ENCODE measurements at places on chromosomes 7 and 10.

DNA sequence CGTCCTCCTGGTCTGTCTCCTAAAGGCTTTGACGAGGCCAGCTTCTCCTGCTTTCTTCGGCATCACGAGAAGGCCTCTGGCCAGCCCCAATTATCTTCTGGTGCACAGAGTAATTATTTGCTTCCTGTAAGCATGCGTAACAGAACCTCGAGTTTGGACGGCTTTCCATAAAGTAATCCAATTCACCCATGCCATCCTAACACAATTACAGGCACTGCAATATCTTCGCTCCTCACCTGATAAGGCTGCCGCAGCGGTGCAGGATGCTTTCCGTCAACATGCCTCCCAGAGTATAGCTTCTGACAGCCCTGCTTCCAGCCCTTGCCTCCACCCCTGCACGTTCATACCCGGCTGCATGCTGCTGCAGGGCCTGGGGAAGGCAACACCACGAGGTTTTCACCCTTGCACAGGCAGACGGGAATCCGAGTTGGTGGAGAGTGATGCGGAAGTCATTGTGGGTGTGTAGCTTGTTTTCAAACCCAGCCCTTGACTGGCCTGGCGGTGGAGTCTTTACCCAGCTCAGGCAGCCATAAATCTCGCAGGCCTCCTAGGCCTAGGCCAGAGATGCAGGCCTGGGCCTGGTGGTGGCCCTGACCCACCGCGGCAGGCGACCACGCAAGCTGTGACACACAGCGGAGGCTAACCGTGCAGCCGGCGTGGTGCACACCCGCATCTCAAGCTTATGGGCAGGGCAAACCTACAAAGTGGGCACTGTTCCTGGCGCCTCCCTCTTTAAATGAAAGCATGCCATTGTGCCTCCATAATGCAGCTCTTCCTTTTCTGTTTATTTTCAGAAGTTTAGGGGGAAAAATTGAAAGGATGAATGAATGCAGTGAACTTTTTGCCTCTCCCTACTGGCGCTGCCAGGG is 12.7 kb downstream of the EBF3 start:
- H3K27me3 ChIP-seq, result peaks cover 11% of the 10 kb centered on the region
- no peak for DNase-seq
- H3K4me3 ChIP-seq, result no peak overlapping the region
- H3K4me1 ChIP-seq, result peaks cover 2% of the 10 kb centered on the region
- no peaks in the 10 kb centered on the region for H3K36me3 ChIP-seq

- H3K27ac ChIP-seq, result no peak overlapping the region
- H3K4me3 ChIP-seq, result no peak overlapping the region
- no peaks in the 10 kb centered on the region for H3K27me3 ChIP-seq
- no peaks in the 10 kb centered on the region for H3K36me3 ChIP-seq
These were observed 94.0 kb downstream of the SLC37A3 start for GRCh38 chr7:140304191-140304799.

GRCh38 chr10:110850099-110850498 is 21.6 kb upstream of the PDCD4 start:
- no peak overlapping the region for H3K27ac ChIP-seq
- no peak for DNase-seq
- no peak overlapping the region for H3K4me3 ChIP-seq
- H3K27me3 ChIP-seq, result no peaks in the 10 kb centered on the region
- H3K4me1 ChIP-seq, result no peaks in the 10 kb centered on the region
- no peaks in the 10 kb centered on the region for H3K36me3 ChIP-seq

DNA sequence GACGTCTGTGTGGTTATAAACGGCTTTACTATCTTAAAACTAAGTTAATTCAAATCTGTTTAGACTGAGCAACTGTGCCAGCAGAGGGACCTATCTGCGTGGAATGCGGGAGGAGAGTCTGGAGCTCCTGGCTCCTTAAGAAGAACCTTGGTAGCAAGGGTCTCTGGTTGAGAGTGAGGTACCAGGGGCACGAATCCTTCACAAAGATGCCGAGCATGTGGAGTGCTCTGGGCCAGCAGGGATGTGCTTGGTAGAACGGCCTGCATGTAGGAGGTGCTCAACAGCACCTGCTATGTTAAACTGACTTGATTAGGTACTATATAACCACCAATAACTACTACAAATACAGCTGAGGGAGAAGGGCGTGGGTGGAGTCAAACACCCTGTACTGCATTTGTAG is 102.6 kb downstream of the VIPR2 start:
- no peak for DNase-seq
- H3K4me3 ChIP-seq, result no peak overlapping the region
- no peaks in the 10 kb centered on the region for H3K36me3 ChIP-seq
- H3K27me3 ChIP-seq, result no peaks in the 10 kb centered on the region

DNA sequence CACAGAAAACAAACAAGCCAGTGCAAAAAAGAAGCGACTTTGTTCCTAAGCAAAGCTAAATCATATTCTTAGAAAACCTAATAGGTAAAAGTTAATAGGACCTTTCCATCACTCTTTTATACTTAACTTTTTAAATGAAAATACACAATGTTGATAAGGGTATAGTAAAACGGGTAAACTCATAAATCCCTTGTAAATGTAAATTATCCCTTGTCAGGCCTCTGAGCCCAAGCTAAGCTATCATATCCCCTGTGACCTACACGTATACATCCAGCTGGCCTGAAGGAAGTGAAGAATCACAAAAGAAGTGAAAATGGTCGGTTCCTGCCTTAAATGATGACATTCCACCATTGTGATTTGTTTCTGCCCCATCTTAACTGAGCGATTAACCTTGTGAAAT is 76.4 kb downstream of the GSAP start:
- H3K4me3 ChIP-seq, result no peak overlapping the region
- no peaks in the 10 kb centered on the region for H3K4me1 ChIP-seq
- DNase-seq, result no peak
- H3K36me3 ChIP-seq, result no peaks in the 10 kb centered on the region
- H3K27ac ChIP-seq, result no peak overlapping the region

GRCh38 chr7:140570120-140570519 is 70.5 kb downstream of the DENND2A start:
- H3K4me3 ChIP-seq, result no peak overlapping the region
- no peak overlapping the region for H3K27ac ChIP-seq
- DNase-seq, result no peak
- no peaks in the 10 kb centered on the region for H3K27me3 ChIP-seq
- H3K4me1 ChIP-seq, result no peaks in the 10 kb centered on the region

DNA sequence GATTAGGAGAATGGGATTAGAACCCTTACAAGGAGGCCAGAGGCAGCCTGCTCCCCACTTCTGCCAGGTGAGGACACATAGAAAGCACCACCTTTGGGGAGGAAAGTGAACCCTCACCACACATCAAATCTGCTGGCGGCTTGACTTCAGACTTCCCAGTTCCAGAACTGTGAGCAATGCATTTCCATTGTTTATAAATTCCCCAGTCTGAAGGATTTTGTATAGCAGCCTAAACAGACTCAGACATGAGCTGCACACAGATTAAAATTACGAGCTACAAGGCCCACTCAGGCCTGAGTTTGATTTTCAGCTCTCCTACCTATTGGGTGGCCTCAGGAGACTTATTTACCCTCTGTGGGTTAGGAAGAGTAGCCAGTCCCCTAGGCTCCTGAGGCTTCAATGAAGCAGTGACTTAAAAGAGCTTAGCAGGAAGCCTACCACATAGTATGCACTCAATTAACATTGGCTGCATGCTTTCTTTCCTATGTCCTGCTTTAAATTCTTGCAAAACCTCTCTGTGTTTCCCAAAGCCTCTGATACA is 350.7 kb upstream of the ZMIZ1 start:
- H3K27ac ChIP-seq, result no peak overlapping the region
- H3K36me3 ChIP-seq, result no peaks in the 10 kb centered on the region
- H3K4me1 ChIP-seq, result no peaks in the 10 kb centered on the region
- no peaks in the 10 kb centered on the region for H3K27me3 ChIP-seq
- DNase-seq, result no peak

DNA sequence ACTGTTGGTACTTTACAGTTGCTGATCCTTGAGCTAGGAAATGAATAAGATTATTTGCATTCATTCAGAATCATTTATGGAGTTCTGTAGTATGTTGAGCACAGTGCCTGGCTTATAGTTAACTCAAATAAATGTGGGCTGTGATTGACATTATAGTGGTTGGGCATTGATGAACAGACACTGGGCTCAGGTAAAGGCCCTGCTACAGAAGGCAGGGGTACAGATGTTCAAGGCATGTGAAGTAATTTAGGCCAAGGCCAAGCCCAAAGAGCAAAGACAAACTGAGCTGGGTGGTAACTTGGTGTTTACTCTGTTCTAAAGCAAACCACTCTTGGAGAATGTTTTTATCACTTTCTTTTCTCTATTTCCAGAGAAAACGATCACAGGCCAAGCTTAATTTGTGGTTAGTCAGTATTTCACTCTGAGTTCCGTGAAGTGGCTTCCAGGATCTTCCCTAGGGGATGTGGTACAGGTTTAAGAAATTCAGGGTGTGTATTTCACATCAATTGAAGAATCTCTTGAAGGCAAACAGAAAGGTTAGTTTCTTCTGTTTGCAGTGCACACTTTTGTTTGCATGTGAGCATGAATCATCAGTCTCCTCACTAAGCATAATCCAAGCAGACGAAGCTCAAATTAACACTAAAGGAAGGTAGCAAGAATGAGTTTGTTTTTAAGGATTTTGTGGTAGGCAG is 113.9 kb upstream of the PRR15 start:
- no peaks in the 10 kb centered on the region for H3K27me3 ChIP-seq
- H3K27ac ChIP-seq, result no peak overlapping the region
- H3K36me3 ChIP-seq, result no peaks in the 10 kb centered on the region
- H3K4me1 ChIP-seq, result no peaks in the 10 kb centered on the region
- no peak for DNase-seq

DNA sequence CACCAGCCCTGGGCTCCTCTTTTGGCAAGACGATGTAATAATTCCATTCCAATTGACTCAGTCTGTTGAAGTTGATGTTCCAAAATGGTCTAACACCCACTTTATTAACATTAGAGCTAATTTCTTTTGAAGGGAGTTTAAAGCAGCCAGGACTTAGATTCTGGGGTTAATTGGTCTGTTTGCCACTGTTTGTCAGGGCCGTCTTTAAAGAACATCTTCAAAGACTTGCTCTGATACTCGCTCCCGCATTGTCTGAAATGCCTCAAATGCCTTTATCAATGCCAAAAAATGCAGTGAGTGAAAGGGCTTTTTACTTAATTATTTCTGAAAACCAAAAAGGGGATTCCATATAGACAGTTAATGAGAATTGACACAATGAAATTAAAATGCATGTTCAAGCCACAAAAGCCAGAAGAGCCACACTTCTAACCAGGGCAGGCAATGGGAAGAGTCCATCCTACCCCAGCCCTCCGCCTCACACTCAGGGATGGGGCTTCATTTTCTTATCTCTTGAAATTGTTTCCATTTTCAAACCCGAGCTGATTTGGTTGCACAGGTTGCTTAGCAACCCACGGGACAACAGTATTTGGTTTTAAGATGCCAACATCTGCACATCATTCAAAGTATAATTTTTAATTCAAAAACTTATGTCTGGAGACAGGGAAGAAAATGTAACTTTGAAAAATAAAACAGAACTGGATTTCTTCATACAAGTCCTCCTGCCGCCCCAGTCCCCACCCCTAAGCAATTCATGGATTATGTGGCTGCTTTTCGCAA is 163.0 kb downstream of the FGFR2 start:
- H3K36me3 ChIP-seq, result no peaks in the 10 kb centered on the region
- H3K4me3 ChIP-seq, result no peak overlapping the region
- no peak overlapping the region for H3K27ac ChIP-seq

GRCh38 chr10:101961591-101962498 is 94.1 kb downstream of the ARMH3 start:
- no peak overlapping the region for H3K4me3 ChIP-seq
- no peaks in the 10 kb centered on the region for H3K27me3 ChIP-seq
- no peaks in the 10 kb centered on the region for H3K36me3 ChIP-seq
- no peak for DNase-seq

DNA sequence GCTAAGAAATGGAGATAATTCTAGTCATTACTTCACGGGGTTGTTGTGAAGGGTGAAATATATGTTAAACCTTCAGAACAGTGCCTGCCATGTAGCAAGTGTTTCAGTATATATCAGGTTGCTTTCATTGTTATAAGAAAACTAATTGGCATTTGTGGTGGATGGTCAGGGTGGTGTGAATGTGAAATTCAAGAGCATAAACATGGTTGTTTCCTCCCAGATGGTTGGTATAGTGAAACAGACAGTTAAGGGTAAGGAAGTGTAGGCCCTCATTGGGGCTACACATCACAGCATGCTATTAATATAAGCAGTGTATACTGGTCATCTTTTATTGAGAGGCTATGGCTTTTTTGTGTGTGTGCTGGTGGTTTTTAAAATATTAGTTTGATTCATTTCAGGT is 171.6 kb downstream of the AUTS2 start:
- H3K36me3 ChIP-seq, result no peaks in the 10 kb centered on the region
- no peak overlapping the region for H3K4me3 ChIP-seq
- no peak overlapping the region for H3K27ac ChIP-seq
- DNase-seq, result no peak
- H3K4me1 ChIP-seq, result peaks cover 1% of the 10 kb centered on the region

DNA sequence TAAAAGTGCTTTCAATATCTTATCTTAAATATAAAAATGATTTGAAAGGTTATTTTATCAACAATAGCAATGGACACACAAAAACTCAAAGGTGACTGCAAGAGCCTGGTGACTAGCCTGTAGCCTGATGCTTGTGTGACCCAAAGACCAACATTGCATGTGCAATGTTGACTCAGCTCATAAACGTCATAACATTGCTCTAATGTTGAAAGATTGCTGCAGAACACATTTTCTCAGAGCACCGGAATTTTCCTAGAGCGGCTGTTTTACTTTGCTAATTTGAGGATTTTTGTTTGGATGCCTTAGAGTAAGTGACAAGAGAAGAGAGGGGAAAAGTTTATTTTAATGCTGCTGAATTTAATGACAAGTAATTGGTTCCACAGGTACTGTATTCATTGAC is 107.1 kb downstream of the RAB18 start:
- peaks cover 4% of the 10 kb centered on the region for H3K4me1 ChIP-seq
- no peak for DNase-seq
- H3K36me3 ChIP-seq, result no peaks in the 10 kb centered on the region
- no peak overlapping the region for H3K4me3 ChIP-seq
- no peak overlapping the region for H3K27ac ChIP-seq

DNA sequence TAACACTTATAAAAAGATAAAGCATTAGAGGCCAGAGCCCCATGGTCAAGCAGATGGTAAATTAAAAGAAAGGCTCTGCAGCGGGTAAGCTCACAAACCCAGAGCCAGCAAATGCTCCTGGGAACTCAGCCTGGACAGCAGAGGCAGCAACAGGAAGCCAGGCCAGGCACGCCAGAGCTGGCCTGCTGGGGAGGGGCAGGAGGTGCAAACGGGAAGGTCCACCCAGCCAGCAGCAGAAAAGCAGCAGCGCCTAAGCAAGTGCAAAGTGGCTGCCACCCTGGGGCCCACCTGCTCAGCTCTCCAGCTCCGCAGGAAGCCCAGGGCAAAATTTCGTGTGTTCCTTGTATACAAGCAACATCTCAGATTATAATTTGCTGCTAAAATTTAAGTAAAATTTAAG is 82.7 kb upstream of the GPR22 start:
- peaks cover 3% of the 10 kb centered on the region for H3K4me1 ChIP-seq
- H3K27ac ChIP-seq, result no peak overlapping the region
- no peaks in the 10 kb centered on the region for H3K36me3 ChIP-seq
- H3K27me3 ChIP-seq, result no peaks in the 10 kb centered on the region
- H3K4me3 ChIP-seq, result no peak overlapping the region
- peak; percentile 7 for DNase-seq

DNA sequence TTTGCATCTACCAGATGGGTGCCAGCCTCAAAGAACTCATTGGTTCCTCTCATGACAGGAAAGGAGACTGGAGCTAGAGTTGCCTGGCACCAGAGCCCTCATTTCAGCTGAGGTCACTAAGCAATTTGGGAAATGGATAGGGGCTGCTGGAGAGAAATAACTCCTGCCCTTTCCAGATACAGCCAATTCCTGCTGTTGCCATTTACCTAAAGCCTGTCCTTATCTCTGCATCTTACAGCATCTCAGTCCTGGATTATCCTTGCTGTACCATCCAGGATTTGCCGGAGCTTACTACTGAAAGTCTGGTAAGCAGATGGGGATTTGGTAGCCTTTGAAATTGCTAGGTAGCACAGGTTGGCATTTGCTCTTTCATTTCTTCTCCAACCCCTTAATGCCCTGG is 31.9 kb upstream of the SMKR1 start:
- H3K4me3 ChIP-seq, result no peak overlapping the region
- no peak for DNase-seq

Measured in iPS DF 6.9 (cell line).